ENCODE measurements at places on chromosomes 4 and X.
A peak's percentile ranks its signal among the peaks of the same experiment; 100 is the strongest.

DNA sequence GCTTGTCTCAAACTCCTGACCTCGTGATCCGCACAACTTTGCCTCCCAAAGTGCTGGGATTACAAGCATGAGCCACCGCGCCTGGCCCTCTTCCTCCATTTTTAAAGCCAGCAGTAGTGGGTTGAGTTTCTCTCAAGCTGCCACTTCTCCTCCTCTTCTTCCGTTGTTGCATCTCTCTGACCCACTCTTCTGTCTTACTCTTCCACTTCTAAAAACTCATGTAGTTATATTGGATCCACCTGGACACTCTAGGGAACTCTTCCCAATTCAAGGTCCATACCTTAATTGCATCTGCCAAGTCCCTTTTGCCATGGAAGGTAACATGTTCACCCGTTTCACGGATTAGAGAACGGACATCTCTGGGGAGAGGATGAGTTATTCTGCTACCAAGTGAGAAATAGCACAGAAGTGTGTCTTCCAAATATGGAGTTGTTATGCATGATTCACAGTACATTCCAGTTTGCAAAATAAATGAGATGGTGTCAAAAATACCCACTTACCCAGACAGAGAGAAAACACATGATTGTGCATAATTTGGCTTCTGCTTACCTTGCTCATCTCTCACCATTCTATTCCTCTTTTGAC lies 51.8 kb downstream of the GBA3 start:
- no peak for DNase-seq

DNA sequence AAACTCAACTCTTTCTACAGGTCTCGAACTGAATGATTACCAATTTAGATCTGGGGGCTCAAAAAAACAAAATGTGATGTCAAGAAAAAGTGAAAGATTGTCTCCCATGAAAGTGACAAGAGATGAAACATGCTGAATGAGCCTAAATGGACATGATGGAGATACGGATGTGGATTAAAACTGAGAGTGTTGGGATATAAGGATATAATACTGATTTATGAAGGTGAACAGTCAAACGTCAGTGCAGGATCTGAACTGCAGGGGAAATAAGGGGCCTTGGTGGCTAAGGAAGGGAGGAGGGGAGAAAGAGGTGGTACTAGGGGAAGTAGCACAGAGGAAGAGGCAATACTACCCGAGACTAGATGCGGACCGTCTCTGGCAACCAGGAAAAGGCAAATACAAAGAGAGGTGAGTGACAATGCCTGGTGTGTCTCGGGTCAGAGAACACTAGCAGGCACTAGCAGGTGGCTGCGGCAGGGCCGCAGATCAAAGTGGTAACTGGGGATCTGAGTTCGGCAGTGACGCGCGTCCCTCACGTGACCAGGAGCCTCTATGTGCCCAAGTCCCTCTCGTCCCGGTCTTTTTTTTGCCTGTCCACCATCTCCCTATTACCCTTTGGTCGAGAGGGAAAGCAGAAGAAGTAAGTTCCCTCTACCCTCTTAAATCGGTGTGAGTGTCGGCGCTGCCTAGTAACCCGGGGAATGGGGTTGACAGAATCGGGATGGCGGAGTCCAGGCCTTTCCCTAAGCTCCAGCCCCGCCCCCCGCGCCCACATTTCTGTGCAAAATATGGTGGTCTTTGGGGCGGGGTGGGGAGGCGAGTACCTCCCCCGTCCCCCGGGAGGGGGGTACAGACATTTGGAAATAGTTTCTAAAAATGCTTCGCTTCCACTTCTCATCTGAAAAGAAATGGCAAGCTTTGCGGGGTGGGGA lies at the start of gene TCEAL1:
Gene TCEAL1 (plus strand): TSS at position 590 of the 932 bp plus-strand sequence. CDS start 942 bp downstream, outside the sequence.
- DNase-seq = peak; percentile 71

GRCh38 chr4:23878912-23879732 lies 10.7 kb downstream of the PPARGC1A start:
- DNase-seq = no peak

GRCh38 chr4:92128676-92129075 lies 175.1 kb upstream of the GRID2 start:
- DNase-seq = no peak

DNA sequence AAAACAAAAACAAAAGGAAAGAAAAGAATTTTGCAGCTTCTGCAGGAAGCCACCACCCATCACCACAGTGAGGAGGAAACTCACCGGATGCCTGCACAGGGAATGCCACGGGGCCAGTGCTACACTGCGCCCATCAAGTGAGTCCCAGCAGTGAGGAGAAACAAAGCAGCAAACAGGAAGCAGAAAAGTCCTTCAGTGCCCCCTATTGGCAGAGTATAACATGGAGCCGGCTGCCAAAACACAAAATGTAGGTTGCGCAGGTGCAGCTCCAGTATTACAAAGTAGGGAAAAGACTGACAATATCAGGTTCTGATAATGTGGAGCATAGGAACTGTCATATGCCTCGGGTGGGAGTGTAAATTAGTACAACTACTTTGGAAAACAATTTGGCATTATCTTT lies 23.3 kb upstream of the SCML2 start:
- DNase-seq = no peak

DNA sequence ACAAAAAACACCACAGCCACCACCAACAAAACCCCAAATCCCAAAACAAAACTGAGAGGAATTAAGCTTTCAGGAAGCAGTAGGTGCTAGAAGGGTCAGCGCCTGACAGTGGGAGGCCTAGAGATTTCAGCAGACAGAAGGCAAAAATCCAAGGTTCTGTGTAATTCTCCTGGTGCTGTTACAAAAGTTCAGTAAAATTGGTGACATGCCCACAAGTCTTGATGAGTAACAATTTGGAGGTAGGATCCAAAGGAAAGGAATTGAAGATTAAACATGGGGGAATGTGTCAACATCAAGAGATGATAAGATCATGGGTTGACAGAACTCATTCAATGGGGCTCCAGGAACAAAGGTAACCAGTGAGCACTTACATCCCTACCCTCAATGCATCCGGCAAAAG lies 653.8 kb upstream of the CPEB2 start:
- DNase-seq = no peak

GRCh38 chr4:97235521-97235920 lies 907.8 kb downstream of the STPG2 start:
- DNase-seq = no peak

DNA sequence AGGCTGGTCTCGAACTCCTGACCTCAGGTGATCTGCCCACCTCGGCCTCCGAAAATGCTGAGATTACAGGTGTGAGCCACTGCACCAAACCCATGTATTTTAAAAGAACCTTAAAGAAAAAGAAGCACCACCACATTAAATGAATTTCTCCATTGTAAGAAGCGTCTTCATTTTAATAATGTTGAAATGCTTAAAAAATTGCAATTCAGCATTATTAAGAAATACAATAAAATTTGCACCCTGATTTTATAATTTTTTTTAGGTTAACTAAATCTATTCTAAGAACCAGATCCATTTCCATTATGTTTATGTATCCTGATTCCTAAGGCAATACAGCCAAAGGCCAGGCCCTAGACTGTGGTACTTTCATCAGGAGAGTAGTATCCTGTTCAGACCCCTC lies 167.2 kb downstream of the BTC start:
- no peak for DNase-seq

- DNase-seq = no peak
These were observed 68.1 kb downstream of the FRMPD4 start for GRCh38 chrX:12206413-12206812.

GRCh38 chr4:169158861-169159260 lies 111.9 kb downstream of the SH3RF1 start:
- no peak for DNase-seq

DNA sequence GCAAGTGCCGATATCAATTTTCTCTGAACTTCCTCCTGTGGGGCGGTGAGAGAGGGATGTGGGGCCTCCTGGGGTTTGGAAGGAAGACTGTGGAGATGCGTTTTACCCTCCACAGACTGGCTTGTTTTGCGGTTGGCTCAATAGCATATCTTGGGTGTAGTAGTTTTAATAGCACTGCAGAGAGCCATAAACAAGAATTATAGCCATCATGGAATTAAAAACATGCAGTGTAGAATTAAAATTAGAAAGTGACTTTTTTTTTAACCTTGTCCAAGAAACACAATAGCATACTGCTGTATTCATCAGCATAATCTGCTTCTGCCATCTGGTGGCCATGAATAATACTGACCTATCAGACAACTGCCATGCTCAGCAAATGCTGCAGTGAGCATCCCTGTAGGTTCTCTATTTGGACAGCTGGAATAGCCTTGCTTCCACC lies 47.3 kb upstream of the SCML1 start:
- DNase-seq = peak; percentile 63

- no peak for DNase-seq
These were observed 4.4 kb upstream of the KCND1 start for GRCh38 chrX:48976086-48976485.

GRCh38 chr4:43766648-43767047 lies 682.0 kb downstream of the KCTD8 start:
- no peak for DNase-seq

DNA sequence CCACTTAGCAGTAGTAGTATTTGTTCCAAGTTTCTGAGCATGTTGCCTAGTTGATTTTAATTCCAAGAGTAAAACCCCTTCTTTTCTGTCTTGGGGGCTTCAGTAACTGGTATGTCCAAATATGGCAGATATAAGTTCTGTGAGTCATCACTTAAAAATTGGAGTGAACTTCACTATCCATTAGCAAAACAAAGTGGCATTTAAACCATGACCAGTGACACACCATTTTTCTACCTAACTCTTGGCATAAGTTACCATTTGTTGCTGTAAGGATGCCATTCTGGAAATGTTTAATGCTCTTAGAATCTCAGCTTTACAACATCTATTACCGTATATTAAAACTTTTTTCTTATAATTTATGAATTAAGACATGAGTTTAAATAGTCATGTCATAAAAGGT lies 102.0 kb downstream of the CBR4 start:
- DNase-seq = no peak

- peak; percentile 38 for DNase-seq
These were observed 17.0 kb downstream of the LAMP2 start for GRCh38 chrX:120452131-120452530.

DNA sequence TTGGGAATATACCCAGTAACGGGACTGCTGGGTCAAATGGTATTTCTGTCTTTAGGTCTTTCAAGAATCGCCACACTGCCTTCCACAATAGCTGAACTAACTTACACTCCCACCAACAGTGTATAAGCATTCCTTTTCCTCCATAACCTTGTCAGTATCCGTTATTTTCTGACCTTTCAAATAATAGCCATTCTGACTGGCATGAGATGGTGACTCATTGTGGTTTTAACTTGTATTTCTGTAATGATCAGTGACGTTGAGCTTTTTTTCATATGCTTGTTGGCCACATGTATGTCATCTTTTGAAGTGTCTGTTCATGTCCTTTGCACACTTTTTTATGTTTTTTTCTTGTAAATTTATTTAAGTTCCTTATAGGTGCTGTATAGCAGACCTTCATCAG lies 81.2 kb downstream of the ADAM29 start:
- DNase-seq = no peak

DNA sequence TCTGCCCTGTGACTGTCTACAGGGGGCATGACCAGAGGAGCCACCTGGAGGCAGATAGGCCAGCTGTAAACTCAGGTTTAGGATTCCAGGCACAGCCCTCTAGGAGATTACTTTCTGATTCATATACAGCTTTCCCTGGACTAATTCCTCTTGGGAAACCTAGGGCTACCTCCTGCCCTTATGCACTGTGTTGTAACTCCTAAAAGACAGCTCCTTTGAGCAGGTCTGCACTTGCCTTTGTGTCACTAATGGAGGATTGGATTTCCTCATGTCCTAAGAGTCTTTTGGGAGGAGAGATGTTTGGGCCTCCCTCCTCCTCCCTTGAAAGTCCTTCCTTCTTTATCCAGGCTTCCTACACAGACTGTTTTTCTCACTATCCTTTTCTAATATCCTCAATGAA lies 202.0 kb downstream of the PCDH19 start:
- DNase-seq = no peak

GRCh38 chr4:12211636-12212035 lies 782.9 kb upstream of the HS3ST1 start:
- no peak for DNase-seq

DNA sequence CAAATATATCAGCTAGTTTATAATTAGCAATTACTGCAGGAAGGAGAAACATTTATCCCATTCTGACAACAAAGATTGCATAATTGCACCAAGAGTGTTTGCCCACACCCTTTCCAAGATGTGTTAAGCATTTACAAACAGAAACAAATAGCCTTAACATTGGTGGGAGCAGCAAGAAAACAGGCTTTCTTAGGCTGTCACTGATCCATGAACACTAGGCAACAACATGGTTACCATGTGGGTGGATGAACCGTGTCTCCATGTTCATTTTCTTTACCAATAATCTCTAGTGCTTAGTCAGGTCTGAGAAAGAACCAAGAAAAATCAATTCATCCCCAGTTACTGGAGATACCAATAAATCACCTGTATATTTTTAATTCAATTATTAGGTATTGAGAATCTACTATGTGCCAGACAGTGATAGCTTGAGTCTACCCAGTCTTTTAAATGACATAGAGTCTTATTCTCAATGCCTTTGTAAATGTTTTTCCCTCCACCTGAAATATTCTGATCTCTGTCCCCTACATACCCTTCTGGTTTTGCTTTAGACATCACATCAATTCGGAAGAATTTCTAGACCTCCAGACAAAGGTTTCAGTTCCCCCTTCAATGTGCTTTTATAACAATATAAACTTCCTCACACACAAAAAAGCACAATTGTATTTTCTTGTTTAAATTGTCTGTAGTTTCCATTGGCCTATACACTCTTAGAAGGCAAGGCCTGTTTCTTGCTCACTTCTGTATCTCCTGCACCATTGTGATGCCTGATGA lies 286.6 kb downstream of the PPP1R2C start:
- DNase-seq = no peak

- DNase-seq = no peak
These were observed 2.7 kb upstream of the NUDT9 start for GRCh38 chr4:87419578-87420249.

GRCh38 chr4:159210975-159211374 lies 108.1 kb downstream of the RAPGEF2 start:
- no peak for DNase-seq

- DNase-seq = no peak
These were observed 112.9 kb downstream of the KCNIP4 start for GRCh38 chr4:21835712-21836111.

GRCh38 chr4:32684160-32684559 lies 1964.0 kb downstream of the PCDH7 start:
- no peak for DNase-seq

GRCh38 chr4:10030972-10031667 lies 9.8 kb upstream of the SLC2A9 start:
- no peak for DNase-seq

GRCh38 chr4:150315175-150315574 lies 236.9 kb downstream of the DCLK2 start:
- no peak for DNase-seq

Measured in hindlimb muscle (tissue), 1 donor.